Stimulated activated CD4-positive, alpha-beta T cell treated with anti-CD3 and anti-CD28 coated beads, TNF-alpha, amount 100 ng/mL, for 24 hours (primary cell): ENCODE measurements at places on chromosomes 12 and 14.

DNA sequence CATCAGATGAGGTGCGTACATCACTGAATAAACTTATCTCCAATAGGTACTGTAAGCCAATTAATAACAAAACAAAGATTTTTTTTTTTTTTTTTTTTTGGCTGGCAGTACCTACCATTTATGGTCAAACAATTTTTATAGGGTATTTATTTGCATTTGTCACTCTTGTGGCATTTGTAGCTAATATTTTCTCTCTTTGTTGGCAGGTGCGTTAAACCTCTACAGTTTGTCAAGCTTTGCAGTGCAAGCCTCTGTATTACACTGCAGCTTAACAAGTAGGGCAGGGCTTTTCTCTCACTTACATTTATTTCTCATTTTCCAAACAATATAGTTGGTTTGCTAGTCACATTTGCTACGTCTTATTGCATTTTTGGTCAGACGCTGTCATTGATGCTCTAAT is 12.3 kb downstream of the PRPF39 start:
- DNase-seq: no peak

DNA sequence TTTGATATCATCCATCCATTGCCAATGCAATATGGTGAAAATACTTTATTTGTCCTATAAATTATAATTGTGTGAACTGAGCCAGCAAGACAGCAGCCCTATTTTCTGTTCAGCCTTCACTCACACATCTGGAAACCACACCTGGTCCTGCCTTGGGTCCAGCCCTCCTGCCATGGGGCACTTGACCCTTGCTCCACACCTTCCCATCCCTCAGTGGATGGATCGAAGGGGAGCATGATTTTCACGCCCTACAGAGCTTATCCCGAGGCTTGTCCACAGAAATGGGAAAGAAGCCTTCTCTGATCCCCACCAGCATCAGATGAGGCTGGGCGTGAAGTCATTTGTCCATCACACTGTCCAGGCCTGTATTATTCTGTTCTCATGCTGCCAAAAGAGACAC is 10.1 kb downstream of the TMEM132D start:
- no peak for DNase-seq

DNA sequence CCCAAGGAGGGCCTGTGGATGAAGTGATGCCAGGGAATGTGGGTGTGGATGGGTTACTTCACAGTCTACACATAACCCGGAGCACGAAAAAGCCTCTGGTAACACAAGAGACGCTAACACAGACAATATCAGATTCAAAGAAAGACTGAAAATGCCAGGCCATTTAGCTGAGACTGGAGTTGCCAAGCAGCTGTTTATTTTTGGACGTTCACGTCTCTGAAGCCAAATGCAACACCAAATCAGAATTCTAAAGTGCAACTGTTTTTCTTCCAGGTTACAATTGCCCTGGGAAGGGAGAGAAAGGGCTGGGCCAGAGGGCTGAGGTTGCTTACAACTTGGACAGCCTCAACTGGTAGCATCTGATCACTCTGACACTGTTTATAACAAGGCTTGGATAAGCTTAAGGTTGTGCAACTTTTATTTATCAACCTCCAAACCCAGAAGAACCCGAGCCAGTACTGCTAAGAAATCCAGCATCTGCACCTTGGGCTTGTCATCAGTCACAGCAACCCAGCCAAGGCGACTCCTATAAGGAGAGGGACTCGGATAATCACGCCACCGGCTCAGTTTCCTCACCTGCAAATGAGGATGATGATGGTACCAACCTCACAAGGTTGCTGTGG is 24.8 kb downstream of the NUAK1 start:
- DNase-seq: no peak

GRCh38 chr12:54437243-54437642 is 18.2 kb upstream of the ITGA5 start:
- DNase-seq: no peak

GRCh38 chr14:73427516-73428264 is 30.7 kb downstream of the NUMB start:
- no peak for DNase-seq

DNA sequence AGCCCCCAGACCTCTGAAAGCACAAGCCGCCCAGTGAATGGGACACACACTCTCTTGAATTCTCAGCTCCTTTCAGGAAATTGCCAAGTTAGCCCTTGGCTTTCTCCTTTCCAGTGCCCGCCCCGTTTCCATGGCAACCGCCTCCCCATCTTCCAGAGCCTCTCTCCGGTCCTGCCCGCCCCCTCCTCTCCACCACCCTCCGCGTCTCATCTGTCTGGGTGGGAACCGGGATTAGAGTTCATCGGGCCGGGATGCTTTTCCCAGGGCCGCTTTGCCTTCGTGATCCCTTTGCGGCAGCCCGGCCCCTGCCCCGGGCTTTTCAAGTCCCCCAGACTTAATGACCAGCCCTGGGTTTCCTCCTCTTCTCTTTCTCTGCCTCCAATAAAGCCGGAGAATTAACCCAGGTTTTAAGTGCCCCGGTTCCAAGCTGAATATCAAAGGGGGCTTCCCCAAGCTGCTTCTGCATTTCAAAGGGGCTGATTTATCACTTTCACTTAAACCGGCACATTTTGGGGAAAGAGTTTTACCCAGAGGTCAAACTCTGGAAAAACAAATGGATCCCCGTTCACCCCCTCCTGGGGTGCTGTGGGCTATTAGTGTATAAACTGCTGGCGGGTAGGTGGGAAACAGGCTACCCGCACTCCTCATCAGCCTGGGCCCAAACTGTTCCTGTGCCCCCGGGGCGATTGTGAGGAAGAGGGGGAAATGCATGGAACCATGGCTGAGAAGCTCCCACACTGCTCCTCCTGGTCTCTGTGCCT is 101.7 kb downstream of the ZFP36L1 start:
- DNase-seq: no peak

DNA sequence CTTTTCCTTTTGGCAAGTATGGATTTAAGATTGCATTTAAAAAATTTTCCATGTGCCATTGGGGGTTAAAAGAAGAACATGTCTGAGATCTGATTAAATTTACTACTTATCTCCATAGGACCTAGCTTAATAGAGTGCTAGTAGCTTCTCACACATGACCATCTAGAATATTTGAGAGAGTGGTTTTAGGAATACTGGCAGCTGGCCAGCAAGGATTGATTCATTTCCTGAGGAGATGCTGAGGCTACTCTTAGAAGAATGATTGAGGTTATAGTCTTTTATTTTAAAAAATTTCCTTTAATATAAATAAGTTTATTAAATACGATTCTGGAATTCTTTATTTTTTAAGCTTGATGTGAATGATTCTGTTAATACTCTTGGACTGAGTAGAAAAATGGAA is 56.2 kb downstream of the MIPOL1 start:
- no peak for DNase-seq

DNA sequence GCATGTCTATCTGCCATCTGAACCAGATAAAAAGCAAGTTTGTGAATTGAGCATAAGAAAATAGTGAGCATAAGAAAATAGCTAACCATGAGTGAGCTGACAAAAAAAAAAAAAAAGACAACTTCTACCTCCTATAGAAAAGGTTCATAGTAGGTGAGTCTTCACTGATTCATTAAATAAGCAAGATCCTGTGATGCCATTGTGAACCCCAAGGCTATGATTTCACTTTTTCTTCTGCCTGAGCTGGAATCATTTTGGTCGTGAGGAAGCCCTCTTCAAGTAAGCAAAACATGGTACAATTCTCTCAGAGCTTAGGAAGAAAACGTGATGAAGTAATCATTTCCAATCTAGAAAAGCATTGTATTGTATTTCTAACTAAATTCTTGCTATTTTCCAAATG is 1.2 kb downstream of the PIK3C2G start:
- no peak for DNase-seq

DNA sequence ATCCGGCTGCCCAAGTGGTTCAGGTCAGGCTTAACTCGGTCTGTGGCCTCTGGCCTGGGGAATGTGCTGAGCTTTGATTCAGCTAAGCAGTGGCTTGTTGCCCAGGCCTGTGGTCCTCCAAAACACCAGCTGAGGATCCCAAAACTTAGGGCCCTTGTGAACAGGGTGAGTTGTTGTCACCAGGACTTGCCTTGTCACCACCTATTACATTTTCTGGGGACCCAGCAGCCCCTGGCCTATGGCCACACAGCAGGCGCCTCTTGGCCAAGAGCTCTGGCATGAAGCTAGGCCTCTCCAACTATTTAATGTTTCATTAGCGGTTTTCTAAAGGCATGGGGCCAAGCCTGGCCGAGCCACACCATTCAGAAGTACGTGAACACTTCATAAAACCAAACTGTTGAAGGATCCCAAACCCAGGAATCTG is 343.7 kb downstream of the CACNA1C start:
- no peak for DNase-seq

DNA sequence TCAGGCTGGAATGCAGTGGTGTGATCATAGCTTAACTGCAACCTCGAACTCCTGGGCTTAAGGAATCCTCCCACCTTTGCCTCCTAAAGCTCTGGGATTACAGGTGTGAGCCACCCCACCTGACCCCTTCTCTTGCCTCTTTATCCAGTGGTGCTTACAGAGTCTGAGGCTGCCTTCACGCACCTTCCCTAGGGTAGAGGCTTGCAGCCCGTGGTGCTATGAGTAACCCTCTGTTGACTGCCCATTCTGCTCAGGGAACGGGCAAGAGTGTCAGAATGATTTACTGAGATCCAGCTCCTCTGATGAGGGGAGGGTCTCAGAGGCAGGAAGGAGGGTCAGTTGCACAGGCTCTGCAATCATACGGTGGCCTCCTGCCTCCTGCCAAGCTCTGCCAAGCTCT is 125.1 kb upstream of the TBX3 start:
- DNase-seq: no peak

GRCh38 chr12:126424696-126425095 is 1359.5 kb downstream of the AACS start:
- DNase-seq: no peak

- no peak for DNase-seq
Measured at GRCh38 chr12:51986834-51987233, 19.9 kb upstream of the TAMALIN start.

- DNase-seq: no peak
Measured at GRCh38 chr14:68173227-68173972, 353.8 kb downstream of the RAD51B start.

DNA sequence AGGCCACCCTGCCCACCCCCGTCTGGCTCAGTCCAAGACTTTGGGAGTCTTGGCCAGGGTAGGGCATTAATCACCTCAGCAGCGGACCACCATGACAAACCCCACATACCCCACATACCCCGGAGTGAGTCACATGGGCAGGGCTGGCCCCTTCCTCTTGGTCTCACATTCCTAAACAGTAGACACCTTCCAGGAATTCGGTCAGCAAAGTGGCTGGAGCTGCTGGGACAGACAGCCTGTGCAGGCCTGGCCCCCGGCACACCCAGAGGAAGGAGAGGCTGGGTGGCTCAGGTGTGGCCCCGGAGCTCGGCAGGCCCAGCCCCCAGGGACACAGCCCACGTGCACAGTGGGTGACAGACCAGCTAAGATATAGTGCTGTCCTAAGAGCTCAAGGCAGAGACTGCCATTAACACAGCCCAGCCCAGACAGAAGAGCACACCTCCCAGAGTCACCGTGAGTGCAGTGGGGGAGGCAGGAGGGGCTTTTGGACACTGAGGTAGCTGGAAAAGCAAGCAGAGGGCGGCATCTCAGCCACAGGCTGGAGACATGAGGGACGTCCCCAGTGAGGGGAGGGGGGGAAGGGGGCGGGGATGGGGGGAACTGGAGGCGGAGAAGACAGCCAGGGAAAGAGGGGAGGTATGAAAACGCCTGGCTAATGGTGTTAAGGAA is 24.0 kb downstream of the CCDC85C start:
- no peak for DNase-seq

- no peak for DNase-seq
Measured at GRCh38 chr12:121472150-121472905, 72.4 kb downstream of the RNF34 start.

GRCh38 chr12:65275627-65276026 is 2.9 kb upstream of the MSRB3 start:
- no peak for DNase-seq

GRCh38 chr12:102010265-102010994 is 51.4 kb downstream of the WASHC3 start:
- DNase-seq: no peak

DNA sequence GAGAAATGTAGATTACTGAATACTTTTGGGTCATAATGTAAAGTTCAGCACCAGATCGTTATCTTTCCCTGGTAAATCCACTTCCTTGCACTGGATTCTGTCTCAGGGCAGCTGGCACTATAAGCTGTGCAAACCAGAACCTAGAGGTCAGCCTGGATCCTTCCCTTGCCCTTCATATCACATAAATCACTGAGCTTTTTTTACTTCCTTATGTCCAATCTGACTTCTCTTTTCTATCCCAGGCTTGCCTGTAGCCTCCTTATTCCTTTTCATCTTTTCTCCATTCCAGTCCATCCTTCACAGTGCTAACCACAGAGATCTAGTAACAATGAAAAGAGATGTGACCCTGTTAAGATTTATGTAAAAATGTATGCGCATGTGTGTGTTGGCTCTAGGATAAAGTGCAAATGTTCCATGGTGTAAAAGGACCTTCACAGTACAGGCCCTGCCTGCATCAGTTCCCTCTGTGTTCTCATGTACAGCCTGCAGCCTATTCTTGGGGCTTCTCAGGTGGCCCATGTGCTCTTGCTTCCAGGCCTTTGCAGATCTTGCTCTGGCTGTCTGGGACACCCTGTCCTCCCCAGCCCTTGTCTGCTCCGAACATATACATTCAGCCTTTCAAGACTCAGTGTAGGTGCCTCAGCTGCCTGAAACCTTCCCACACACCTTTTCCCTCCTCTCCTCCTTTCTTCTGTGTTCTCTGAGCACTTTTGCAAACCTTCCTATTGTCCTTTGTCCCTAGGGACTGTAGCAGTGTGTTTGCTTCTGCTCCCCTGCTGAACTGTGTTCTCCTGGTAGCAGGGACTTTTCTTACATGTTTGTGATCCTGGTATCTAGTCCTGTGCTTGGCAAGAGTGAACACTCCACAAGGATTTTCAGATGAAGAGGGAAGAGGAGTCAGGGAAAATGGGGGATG is 30.0 kb downstream of the PELI2 start:
- DNase-seq: no peak
